Thoracic aorta (tissue), 2 donors: ENCODE measurements at places on chromosomes 4 and X. TPM values are rescaled to one million over a fixed set of nuclear protein-coding genes. Genes with fewer than 3 reads are reported as not detected.

DNA sequence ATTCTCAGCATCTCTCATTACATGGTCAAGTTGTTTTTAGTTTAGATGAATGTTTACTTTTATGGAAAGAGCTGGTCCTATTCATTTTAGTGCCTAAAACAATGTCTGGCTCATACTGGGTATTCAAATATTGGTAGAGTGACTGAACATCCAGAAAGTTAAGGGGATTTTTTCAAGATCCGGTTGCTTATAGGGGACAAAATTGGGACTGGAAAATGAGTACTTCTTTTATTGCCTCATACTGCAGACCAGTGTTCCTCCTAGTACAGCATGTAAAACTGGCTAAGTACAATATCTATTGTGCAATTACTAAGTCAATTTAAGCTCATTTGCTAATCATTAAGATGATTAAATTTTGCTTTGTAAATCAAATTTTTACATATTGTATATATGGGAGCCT is 13.9 kb downstream of the RP2 start:
- no peaks in the 10 kb centered on the region for H3K36me3 ChIP-seq
- no peak overlapping the region for H3K27ac ChIP-seq
- no peaks in the 10 kb centered on the region for H3K4me1 ChIP-seq
- H3K4me3 ChIP-seq = no peak overlapping the region
- no peaks in the 10 kb centered on the region for H3K27me3 ChIP-seq

GRCh38 chr4:102598086-102598761 is 97.1 kb downstream of the NFKB1 start:
- no peak overlapping the region for H3K4me3 ChIP-seq
- no peaks in the 10 kb centered on the region for H3K27me3 ChIP-seq
- H3K27ac ChIP-seq = no peak overlapping the region
- no peak for DNase-seq
- H3K36me3 ChIP-seq = peaks cover 30% of the 10 kb centered on the region

DNA sequence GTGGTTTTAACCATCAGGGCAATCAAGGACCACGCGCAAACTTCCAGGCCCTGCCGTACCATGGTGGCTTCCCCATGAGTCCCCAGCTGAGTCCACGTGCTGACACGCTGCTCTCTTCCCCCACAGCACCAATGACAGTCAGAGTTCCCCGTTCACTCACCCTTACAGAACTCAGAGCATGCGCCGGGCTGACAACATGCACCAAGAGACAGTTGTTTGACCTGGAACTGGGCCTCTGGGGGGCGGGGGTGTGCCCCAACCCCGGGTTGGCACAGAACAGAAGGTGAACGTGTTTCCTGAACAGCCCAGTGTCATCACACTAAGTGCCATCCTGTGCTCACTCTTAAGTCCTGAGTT is 29.4 kb downstream of the IRF2 start:
- H3K27ac ChIP-seq = no peak overlapping the region
- DNase-seq = no peak
- no peaks in the 10 kb centered on the region for H3K36me3 ChIP-seq
- no peak overlapping the region for H3K4me3 ChIP-seq
- H3K27me3 ChIP-seq = no peaks in the 10 kb centered on the region

FAM114A1 gene
- 180 TPM for total RNA-seq

COL4A6 gene
- total RNA-seq = 1.3 TPM
